Stimulated activated CD8-positive, alpha-beta memory T cell treated with anti-CD3 and anti-CD28 coated beads, Interleukin-12 subunit alpha, Interleukin-12 subunit beta, amount 100 ng/mL, for 1 hour (primary cell): ENCODE measurements at places on chromosomes 4 and X.
A peak's percentile ranks its signal among the peaks of the same experiment; 100 is the strongest.

- no peak for DNase-seq
Measured at GRCh38 chr4:7485096-7485495, 50.4 kb upstream of the PSAPL1 start.

DNA sequence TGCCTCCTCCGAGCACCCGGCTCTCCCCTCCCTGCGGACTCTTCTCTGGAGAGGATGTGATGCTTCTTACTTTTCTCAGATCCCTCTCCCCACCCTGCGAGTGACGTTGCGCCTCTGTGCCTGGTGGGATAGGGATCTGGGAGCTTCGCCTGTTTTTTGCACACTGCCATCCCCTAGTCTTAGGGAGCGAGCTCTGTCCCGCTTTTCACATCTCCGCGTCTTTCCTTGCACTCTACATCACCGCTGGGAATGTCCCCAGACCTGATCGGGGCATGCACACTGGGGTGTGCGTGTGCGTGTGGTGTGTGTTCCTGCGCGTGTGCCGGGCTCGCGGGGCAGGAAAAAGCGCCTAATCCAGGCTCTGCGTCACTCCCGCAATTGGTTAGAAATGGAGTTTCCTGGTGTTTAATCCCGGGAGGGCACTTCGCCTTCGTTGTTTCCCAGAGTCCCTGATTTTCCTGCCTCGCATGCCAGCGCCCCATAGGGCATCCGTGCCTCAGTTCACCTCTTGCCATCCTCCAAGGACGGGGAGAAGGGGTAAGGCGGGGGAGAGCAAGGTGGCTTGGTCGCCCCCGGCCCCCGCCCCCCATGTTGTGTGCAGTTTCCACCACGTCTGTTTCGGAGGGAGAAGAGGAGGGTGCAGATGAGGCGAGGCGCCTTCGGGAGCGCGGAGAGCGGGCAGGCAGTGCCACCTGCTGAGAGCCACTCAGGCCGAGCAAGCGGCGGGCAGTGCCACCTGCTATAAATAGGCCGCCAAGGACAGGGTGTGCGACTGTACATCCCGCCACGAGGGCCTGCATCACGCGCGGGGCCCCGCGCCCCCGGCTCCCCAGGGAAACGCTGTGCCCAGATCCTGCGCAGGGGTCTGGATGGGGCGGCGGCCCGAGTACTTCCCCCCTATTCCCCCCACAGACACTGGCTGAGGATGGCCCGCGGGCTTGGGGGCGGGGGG, 759 bp upstream of the TBC1D1 start:
- DNase-seq = no peak

- DNase-seq = no peak
Measured at GRCh38 chr4:108586778-108587177, 33.6 kb upstream of the RPL34 start.

GRCh38 chr4:4838051-4838935, 21.2 kb upstream of the MSX1 start:
- DNase-seq = no peak

GRCh38 chr4:22661443-22661842, 31.3 kb upstream of the GBA3 start:
- DNase-seq = no peak

DNA sequence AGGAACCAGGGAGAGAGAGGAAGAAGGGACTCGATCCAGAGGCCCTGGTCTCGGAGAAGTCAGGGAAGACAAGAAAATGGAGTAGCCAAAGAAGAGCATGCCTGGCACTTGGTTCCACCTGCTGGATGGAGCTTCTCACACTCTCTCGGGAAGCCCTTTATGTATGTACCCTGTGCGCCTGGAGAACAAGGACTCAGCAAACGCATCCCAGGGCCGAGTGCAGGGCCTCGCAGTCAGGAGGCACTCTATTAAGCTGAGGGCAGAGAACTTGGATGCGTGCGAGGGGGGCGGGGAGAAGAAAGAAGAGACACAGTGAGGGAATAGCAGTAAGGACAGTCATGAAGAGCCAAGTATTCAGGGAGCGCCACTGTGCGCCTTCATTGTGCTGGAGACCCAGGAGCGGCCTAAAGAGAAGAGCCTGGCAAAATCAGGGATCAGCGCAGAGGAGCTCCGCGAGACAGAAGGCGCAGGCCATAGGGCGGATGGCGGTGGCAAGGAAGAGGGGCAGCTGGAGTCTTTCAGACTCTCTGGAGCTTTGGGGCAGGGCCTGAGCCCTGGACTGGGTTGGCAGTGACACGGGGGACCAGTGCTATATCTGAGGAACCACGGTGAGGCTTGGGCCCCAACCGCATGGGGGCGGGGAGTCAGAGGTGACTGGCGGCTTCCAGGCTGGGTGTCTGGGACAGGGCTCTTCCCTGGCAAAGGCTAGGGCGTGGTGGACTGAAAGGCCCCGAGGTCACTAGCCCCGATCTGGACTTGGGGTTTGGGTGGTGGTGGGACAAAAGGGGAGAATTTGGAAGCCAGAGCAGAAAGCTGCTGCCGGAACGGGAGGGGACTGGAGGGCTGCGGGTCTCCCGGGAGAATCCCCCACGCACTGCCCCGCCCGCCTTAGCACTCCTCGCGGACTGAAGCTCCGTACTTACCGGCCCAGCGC, 1.9 kb upstream of the SEPTIN6 start:
- DNase-seq = no peak

DNA sequence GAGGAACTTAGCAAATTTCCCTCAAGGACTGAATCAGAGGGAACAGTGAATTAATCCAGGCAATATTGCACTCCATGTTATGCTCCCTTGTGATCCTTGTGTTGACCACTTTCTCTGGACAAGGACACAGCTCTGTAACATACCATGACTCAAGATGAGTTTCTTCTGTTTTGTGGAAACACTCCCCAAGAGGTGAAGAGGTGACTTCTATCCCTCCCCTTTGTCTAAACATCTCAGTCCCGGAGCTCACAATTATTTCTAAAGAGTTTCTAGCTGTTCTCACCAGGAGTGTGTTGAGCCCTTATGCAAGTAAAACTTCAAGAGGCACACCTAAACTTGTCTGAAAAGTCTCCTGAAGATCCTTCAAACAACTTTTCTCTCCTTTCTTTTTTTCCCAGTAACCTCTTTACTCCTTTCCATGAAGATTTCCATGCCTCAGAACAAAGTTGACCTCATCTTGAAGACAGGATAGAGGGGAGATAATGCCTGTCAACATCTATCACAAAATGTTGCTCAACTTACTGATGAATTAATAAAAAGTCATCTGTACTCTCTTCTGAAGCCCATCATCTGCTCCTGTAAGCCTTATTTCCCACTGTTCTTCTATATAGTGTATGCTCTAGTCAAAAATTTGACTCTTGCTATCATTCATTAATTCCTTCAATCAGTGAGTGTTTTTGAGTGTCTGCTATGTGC, 429.1 kb downstream of the SPRY1 start:
- no peak for DNase-seq

DNA sequence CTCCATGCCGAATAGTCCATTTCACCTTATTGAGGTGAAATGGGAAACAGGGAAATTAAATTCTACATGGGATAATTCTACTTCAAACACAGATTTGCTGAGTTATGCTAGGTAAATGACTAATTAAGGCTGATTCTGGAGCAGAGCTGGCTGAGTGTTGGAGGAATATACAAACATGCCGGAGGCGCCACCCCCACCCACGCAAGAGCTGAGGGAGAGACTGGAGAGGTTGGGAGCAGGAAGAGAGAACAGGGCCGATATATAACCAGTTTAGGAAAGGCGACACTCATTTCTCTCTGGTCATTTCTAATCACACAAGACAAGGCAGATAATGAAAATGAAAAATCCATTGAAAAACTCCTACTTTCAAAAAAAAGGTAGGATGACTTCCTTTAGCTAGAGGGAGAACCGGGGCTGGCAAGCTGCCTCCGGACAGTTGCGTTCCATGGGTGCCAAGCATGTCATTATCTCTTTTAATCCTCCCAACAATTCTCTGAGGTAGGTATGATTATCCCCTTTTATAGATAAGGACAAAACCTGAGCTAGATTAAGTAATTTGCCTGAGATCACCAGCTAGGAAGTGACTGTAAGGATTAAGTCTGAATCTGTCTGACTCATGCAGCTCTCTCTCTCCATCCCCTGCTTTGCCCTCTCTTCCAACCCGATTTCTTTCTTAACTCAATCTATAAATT, 27.6 kb upstream of the CFAP299 start:
- DNase-seq = no peak

GRCh38 chr4:13966231-13967195, 339.0 kb upstream of the BOD1L1 start:
- no peak for DNase-seq

- no peak for DNase-seq
Measured at GRCh38 chr4:48557478-48557877, 67.4 kb downstream of the ZAR1 start.

GRCh38 chr4:17094159-17094875, 195.9 kb upstream of the LDB2 start:
- no peak for DNase-seq

- no peak for DNase-seq
Measured at GRCh38 chr4:3262208-3263052, 13.5 kb downstream of the MSANTD1 start.

- no peak for DNase-seq
Measured at GRCh38 chr4:87843936-87844335, 11.2 kb downstream of the MEPE start.

DNA sequence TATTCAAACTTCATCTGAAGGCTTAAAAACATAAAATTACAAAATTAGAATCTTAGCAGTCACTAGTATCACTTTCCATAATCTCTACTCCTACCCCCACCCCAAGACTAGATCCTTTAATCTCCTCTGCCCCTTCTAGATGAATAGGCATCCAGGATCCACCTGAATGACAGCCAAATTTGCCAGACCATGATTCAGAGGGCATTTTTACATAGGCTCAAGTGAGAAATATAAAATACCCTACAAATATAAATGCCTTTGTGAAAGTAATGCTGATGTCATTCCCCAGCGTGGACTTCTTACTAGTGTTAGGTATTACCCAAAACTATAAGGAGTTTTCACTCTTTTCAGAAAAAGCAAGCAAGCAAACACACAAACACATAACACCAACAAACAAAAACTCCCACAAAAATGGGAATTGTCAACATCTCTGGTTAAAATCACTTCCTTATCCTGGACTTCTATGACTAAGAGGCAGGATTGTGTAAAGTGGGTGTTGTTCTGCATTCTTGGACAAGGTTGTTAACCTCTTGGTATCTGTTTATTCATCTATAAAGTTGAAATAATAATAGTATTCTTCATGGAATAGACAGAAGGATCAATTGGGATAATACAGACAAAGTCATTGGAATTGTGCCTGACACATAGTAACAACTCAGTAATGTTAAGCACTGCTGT, 51.3 kb upstream of the TMPRSS11F start:
- no peak for DNase-seq

DNA sequence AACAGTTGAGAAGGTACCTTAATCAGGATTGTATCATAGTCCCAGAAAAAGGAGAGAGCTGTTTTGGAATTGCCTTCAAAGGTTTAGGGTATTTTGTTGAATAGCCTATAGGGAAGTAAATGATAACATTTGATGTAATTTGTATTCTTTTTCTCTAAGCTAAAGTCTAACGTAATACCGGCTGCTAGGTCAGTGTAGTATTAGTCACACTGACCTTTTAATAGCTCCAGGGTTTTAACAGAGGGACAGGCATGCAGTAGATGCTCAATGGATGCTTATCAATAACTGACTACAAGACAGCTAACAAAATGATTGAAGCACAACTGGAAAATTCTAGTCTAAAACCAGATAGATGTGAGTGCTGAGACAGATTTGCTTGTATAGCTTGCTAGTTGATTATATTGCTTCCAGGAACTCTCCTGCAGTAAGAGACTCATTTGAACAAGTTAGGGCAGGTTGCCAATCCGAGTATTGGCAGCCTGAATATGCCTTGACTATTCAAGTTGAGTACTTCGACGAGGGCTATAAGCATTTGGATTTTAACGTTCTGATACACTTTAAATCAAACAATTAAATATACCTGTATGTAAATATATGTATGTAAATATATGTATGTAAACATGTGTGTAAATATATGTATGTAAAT, 16.5 kb upstream of the PNPLA4 start:
- no peak for DNase-seq

- no peak for DNase-seq
Measured at GRCh38 chr4:95073646-95074045, 315.9 kb downstream of the BMPR1B start.

GRCh38 chrX:10811111-10811510, 190.7 kb upstream of the MID1 start:
- DNase-seq = no peak

DNA sequence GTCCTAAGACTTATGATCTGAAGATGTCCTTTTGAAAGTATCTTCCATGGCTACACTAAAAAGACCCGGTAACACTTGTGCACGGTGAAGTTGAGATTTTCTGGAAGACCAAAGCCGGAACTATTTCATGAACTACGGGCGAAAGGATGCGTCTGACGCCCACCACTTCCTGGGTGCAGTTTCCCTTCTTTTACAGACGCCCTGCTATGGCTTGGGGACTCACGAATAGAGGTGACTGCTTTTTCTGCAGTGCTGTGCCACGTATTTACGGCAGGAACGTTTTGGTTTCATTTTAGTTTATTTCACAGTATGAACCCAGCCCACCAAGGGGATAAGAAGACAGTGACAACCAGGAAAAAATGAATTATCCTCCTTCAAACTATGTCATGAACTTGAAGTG, 180.4 kb downstream of the AFAP1 start:
- peak; percentile 46 for DNase-seq

- no peak for DNase-seq
Measured at GRCh38 chr4:10971800-10972401, 287.3 kb upstream of the CLNK start.

DNA sequence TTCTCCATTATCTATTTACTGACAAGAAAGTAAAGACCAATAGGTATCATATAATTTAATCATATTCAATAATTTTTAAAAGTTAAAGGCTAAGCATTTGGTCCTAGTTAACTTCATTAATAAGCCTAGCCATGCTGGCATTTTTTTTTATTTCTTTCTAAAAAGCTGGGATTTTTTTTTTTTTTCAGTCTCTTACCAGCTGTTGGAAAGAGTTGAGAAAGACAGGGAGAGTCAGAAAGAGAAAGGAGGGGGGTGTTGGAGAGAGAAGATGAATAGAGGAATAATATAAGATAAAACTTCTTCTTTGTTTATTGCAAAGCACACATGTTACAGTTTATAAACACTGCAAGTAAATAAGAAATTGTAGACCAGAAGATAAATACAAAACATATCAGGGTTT, 5.9 kb upstream of the NR3C2 start:
- DNase-seq = no peak

DNA sequence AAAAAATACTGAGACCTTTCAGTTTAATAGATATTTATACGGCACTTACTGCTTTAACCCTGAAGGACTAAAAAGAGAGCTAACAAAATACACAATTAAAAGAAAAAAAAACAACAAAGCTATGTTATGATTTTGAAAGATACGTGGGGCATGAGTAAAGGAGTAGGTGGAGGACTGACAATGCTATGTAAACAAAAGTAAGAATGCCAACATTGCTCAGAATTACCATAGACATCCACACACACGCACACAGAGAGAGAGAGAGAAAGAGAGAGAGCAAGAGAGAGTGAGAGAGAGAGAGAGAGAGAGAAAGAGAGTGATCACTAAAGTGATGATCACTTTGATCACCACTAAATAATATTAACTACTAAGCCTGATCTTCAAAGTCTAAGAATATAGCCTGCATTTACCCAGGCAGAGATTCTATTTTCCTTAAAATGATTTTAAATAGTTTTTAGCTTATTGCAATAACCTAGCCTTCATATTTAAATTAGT, 313.9 kb upstream of the SPANXN4 start:
- no peak for DNase-seq
